CD4-positive, CD25-positive, alpha-beta regulatory T cell (primary cell): ENCODE measurements at places on chromosomes 16 and 17. TPM values are rescaled to one million over a fixed set of nuclear protein-coding genes. Genes with fewer than 3 reads are reported as not detected.

PRSS53 gene
- 8.2 TPM for total RNA-seq

DNA sequence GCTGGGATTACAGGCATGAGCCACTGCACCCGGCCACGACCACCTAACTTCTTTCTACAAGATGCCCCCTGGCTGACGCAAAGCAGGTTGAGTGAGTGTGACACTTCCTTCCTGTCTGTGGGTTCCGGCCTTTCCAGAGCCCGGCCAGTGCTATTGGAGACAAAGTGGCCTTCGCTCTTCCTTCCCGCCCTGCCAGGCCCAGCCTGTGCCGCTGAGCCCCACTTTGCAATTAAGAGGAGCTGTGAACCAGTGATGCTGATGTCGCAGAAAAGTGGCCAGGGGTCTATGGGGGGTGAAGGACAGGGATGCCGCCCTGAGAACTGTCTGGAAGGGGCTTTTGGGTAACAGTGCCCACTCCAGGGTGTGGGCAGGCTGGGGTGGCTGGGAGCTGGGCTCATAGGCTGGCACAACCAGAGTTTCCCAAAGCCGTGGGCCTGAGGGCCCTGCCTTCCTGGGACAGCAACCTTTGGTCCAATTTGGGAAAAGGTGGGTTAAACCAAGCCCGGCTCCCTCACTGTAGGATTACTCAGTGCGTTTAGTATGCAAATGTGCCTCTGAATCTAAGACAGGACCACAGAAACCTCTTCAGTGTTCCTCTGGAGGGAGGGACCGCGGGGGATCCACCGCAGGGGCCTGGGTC, 174.9 kb downstream of the SEC14L1 start:
- DNase-seq, result no peak

SLC47A2 gene
- not detected for total RNA-seq

GRCh38 chr17:36864827-36865430, 72.3 kb upstream of the LHX1 start:
- no peak for DNase-seq

DNA sequence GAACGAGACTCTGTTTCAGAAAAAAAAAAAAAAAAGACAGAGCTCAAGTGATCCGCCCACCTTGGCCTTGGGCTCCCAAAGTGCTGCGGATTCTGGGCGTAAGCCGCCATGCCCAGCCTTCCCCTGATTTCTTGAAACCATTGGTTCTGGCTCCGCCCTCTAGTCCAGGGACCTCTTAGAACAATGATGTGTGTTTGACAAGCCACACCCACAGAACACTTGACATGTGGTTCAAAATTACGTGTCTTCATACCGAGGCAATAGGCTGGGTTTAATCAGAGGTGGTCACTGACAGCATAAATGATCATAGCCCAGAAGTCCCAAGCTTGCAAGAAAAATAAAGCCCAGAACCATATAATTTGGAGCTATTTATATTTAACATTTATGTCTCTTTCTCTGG, 23.0 kb downstream of the KNOP1 start:
- no peak for DNase-seq

MYO15A gene
- total RNA-seq, result 0.81 TPM

DNA sequence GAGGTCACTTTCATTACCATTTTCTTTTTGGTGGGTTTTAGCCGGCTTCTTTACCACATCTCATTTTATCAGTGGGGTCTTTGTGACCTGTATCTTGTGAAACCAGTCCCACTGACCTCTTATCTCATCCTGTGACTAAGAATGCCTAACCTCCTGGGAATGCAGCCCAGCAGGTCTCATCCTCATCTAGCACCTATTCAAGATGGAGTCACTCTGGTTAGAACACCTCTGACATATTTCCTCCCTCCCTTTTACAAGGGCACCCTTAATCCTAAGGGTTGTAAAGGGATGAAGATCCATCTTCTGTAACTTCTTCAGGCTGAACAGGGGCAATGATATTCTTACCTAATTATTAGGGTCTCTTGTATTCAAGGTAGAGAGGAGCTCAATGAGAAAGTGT, 107.9 kb upstream of the HAS3 start:
- no peak for DNase-seq

GRCh38 chr16:49399594-49400364, 26.2 kb downstream of the C16orf78 start:
- no peak for DNase-seq

DNA sequence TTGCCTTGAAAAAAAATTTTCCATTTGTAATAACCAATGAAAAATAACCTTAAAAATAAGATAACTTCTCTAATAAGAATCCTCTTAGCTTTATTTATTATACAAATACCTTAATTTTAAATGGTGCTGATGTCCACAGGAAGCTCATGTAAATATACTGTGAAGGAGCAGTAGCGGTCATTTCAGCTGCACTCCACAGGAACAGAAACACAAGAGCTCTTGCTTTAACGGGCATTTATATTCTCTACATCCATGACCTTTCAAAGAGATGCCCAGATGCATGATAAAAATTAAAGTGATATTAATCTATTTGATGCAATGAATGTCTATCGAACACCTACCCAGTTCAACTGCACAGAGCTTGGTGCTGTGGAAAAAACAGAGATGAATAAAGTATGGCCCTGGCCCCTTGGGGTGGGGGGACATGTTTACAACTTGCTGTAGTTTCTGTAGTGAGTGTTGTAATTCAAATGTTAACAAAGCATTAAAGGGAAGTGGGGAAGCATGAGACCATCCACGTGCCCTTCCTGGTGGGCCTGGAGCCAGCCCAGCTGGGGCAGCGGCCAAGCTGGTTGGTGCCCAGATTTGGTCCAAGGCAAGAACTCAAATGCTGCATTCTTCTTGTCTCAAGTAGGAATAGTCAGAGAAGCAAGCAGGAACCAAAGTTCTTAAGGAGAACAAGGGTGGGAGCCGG, 47.9 kb downstream of the IQCK start:
- no peak for DNase-seq

DNA sequence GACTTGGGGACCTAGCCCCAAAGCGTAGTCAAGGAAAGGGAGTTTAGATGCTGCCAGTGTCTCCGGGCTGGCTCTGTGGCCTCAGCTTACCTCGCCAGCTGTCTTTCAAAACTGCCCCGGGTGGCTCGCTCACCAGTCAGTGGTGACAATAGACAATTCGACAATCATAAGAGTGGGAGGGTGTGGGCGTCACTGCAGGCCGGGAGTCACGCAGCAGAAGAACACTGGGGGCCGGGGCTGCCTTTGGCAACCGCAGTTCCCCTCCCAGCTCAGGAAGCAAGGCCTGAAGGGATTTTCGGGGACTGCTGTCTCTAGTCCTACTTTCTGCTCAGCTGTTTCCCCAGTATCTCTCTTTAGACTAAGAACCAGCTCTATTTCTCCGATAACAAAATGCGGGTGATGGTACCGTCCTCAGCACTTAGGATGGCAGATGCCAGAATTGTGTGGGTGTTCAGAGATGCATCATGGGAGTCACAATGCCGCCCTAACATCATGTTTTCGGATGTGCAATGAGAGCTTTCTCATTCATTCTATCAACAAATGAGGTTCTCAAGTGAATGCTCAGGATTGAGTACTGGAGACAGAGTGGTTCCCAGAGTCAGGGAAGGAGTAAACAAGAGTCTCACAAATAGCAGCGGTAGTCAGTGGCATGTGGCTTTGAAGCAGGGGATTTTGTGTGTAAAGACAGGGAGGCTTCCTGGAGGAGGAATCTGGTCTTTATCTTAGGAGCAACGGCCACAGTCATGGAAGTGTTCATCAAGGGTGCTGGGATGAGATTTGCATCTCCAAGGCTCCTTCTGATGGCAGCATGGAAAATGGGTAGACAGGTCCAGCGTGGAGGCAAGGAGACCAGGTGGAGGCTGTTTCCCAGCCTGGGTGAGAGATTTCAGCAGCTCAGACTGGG, 93.1 kb downstream of the ZDHHC7 start:
- no peak for DNase-seq

GRCh38 chr16:84970447-84971127, 40.7 kb downstream of the ZDHHC7 start:
- peak; percentile 87 for DNase-seq

DNA sequence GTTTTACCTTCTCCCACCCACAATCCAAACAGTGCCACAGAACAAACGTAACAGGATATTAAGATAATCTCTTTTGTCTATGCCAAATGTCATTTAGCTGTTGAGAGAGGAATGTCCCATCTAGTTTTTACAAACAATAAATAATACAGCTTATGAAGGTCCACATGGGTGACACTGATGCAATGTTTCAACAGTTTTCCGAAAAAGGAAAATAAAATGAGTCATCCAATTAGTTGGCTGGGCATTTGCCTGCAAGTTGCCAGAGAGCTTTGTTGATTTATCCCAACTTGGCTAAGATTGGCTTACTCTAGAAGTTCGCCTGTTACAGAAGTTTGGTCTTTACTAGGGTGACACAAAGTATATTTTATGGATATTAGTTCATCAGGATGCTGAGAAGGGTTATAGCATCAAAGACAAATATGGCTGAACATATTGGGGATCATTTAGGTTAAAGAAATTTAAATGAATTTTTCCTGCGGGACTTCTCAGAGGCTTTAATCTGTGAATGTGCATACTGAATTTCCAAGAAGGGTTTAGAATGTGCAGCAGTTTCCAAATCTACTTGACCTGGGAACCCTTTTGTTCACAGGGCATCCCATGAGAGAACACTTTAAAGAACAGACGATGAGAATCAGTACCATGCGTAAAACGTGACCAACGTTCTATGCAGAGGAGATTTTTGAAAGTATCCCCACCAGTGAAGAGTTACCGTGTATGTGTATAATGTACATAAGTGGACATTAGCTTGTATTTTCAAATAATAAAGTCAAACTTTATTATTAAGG, 73.1 kb downstream of the CDH13 start:
- no peak for DNase-seq

GRCh38 chr17:72244494-72244893, 123.7 kb downstream of the SOX9 start:
- no peak for DNase-seq
